C1 segment of cervical spinal cord (tissue), 14 donors: ENCODE measurements at places on chromosomes 6 and 20.

GRCh38 chr6:116449565-116449964 is 11.6 kb upstream of the CALHM6 start:
- no peak for DNase-seq

DNA sequence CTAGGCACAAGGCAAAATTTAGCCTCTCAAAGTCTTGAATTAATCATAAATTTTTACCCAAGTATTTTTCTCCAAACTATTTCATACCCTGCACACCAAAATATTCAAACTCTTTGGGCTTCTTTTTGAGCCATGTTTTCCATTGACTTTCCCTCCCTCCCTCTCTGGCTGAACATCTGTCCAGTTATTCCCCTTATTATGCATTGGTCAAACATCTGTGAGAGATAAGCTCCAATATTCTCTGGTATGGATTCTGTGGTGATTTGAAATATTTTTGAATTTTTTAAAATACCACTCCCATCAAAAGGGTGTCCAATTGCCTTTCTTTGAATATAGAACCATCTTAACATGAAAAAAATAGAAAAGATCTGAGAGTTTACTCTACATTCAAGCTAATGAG is 244.2 kb downstream of the RFPL4B start:
- no peak for DNase-seq

- DNase-seq, result no peak
Measured at GRCh38 chr6:163964789-163965188, 550.3 kb downstream of the QKI start.

GRCh38 chr6:158256746-158257424 is 55.4 kb upstream of the TULP4 start:
- DNase-seq, result no peak

DNA sequence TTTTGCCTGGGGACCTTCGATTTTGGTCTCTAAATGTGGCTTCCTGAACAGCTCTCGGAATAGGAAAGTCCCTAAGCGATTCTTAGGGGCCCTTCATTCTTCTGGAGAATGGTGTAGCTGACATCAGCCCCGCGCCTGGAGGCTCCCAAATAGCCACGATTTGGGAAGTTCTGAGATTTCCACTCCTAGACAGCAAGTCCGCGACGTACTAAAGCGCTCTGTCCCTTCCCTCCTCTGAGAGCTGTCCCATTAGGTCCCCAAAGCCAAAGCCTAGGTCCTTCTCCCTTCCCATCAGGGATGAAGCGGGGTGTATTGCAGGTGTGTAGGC is 756 bp downstream of the MOXD1 start:
- no peak for DNase-seq
